ENCODE measurements at places on chromosomes 6 and 20. TPM values are rescaled to one million over a fixed set of nuclear protein-coding genes. Genes with fewer than 3 reads are reported as not detected.

DNA sequence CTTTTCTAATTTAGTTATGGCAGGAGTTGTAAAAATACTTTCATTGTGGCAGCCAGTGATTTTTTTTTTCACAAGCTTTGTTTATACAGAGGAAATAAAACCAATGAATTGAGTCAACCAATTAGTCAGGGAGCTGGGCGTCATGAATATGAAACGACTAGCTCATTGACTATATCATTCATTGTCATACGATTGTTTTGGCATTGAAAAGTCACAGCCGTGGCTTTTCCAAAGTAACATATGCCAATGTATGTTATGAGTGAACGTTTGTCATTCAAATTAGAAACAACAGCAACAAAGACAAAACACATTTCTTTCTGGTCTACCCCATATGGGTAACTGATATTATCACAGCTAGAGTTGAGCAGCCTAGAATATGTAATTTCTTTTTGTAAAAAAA lies 810.6 kb downstream of the EPHA7 start:
- H3K4me1 ChIP-seq: no peaks in the 10 kb centered on the region
- peaks cover 10% of the 10 kb centered on the region for H3K36me3 ChIP-seq
- DNase-seq: no peak
- H3K4me3 ChIP-seq: no peak overlapping the region
- no peak overlapping the region for H3K27ac ChIP-seq

DNA sequence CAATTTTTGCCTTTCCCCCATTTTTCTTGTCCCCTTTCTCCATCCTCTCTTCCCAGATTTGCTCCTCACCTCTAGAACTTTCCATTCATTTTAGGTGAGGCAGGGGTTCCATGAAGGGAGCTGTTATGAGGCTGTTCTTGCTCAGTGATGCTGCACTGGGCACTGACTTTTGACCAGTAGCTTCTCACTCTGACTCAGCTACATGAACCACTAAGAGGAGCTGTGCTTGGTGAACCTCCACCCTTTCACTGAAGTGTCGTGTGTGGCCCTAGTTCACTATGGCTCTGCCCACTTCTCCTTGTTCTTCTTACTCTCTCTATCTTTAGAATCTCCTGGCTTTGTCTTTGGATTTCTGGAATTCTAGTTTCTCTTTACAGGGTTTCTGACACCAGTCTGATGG lies 307.1 kb upstream of the RNF24 start:
- H3K27ac ChIP-seq: no peak overlapping the region
- H3K36me3 ChIP-seq: no peaks in the 10 kb centered on the region
- no peaks in the 10 kb centered on the region for H3K4me1 ChIP-seq

GRCh38 chr20:40390654-40391053 lies 298.4 kb downstream of the MAFB start:
- H3K4me1 ChIP-seq: no peaks in the 10 kb centered on the region
- peaks cover 19% of the 10 kb centered on the region for H3K27me3 ChIP-seq
- DNase-seq: no peak
- no peaks in the 10 kb centered on the region for H3K36me3 ChIP-seq
- H3K27ac ChIP-seq: no peak overlapping the region

DNA sequence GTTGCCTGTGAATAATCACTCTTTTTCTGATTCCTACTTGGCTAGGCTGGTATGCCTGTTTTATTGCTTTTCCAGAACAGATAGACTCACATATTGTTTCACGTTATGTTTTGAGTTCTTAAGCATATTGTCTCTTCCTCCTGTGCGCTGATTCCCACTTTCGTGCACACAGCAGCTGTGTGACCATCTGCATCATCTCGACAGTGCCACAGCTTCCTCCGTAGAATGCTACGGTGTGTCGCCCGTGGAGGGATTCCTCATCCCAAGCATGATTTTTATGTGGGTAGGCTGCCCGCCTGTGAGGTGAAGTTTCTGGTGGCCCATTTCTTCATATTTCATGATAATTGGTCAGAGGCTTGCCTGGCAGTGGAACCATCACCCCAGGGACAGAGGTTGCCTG lies 31.8 kb downstream of the PLCB4 start:
- H3K27ac ChIP-seq: no peak overlapping the region
- no peaks in the 10 kb centered on the region for H3K36me3 ChIP-seq
- no peak overlapping the region for H3K4me3 ChIP-seq
- no peaks in the 10 kb centered on the region for H3K27me3 ChIP-seq
- no peaks in the 10 kb centered on the region for H3K4me1 ChIP-seq

GRCh38 chr6:71258078-71258866 lies 30.3 kb upstream of the OGFRL1 start:
- H3K4me3 ChIP-seq: no peak overlapping the region
- DNase-seq: no peak
- H3K27me3 ChIP-seq: peaks cover 18% of the 10 kb centered on the region
- no peaks in the 10 kb centered on the region for H3K4me1 ChIP-seq

GRCh38 chr20:31596831-31597480 lies 8.1 kb upstream of the ID1 start:
- no peak overlapping the region for H3K27ac ChIP-seq
- DNase-seq: no peak
- H3K27me3 ChIP-seq: peaks cover 12% of the 10 kb centered on the region
- peaks cover 6% of the 10 kb centered on the region for H3K4me1 ChIP-seq

DNA sequence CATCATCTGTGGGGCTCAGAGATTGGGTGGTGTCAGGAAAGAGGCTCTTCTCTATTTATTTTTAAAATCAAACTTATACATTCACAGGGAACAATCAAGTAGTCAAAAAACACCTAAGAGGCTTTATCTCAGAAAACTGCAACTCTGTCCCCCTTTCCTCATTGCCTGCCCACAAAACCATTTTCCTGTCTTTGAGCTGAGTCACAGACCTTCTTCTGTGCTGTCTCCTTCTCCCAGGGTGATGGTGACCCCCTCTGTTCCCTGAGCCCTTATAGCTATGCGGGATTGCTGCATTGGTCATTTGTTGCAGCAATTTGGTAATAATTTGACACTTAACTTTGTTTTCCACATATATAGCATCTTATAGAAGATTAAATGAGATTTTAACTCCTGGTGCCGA lies 195.2 kb upstream of the PROKR2 start:
- H3K4me1 ChIP-seq: peaks cover 20% of the 10 kb centered on the region
- DNase-seq: peak; percentile 67
- peak overlapping the region; percentile 76 for H3K4me3 ChIP-seq
- no peaks in the 10 kb centered on the region for H3K27me3 ChIP-seq
- H3K27ac ChIP-seq: no peak overlapping the region

GRCh38 chr6:17107863-17108262 lies 6.0 kb downstream of the STMND1 start:
- H3K36me3 ChIP-seq: no peaks in the 10 kb centered on the region
- no peak overlapping the region for H3K27ac ChIP-seq
- peaks cover 29% of the 10 kb centered on the region for H3K27me3 ChIP-seq
- H3K4me3 ChIP-seq: no peak overlapping the region
- no peaks in the 10 kb centered on the region for H3K4me1 ChIP-seq
- DNase-seq: no peak

GRCh38 chr20:49831022-49831769 lies 18.6 kb downstream of the SLC9A8 start:
- H3K27me3 ChIP-seq: no peaks in the 10 kb centered on the region
- H3K4me1 ChIP-seq: peaks cover 4% of the 10 kb centered on the region
- peaks cover 10% of the 10 kb centered on the region for H3K36me3 ChIP-seq
- H3K4me3 ChIP-seq: no peak overlapping the region

Gene MAP3K7
- 32.6 TPM for total RNA-seq

Gene NANP
- 4.8 TPM for total RNA-seq

Measured in natural killer cell treated with Interleukin-12 subunit alpha and Interleukin-12 subunit beta and Interleukin-15 and Interleukin-18, amount 100 ng/mL, for 72 hours (primary cell).